Aorta (tissue), 5 donors: ENCODE measurements at places on chromosomes 6 and 20. TPM values are rescaled to one million over a fixed set of nuclear protein-coding genes. Genes with fewer than 3 reads are reported as not detected.

RNF39 gene
- polyA plus RNA-seq, result 0.26 TPM

TCF21 gene
- 0.36 TPM for polyA plus RNA-seq

TEAD3 gene
- 54.2 TPM for polyA plus RNA-seq

PHF1 gene
- polyA plus RNA-seq, result 49.8 TPM

SLC26A8 gene
- not detected for polyA plus RNA-seq

ZBP1 gene
- polyA plus RNA-seq, result 0.50 TPM

OPN5 gene
- polyA plus RNA-seq, result not detected

RIMS4 gene
- 2.3 TPM for polyA plus RNA-seq
